ENCODE measurements at places on chromosomes 5 and 9. TPM values are rescaled to one million over a fixed set of nuclear protein-coding genes. Genes with fewer than 3 reads are reported as not detected.

DNA sequence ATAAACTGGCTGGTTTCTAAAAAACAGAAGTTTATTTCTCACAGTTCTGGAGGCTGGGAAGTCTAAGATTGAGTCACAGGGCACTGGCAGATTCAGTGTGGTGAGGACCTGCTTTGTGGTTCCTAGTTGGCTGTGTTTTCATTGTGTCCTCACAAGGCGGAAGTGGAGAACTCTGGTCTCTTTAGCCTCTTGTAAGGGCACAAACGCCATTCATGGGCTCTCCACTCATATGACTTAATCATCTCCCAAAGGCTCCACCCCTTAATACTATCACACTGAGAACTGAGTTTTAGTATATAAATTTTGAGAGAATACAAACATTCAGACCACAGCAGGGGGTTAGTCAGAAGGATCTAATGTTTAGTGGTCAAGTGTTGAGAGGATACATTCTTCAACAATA lies 208.2 kb downstream of the SEC61B start:
- H3K27me3 ChIP-seq, result no peaks in the 10 kb centered on the region
- no peak overlapping the region for H3K4me3 ChIP-seq
- H3K4me1 ChIP-seq, result peaks cover 2% of the 10 kb centered on the region
- no peak overlapping the region for H3K27ac ChIP-seq
- no peak for DNase-seq

Gene ROPN1L
- not detected for polyA plus RNA-seq

Gene AQP7
- polyA plus RNA-seq, result 33.2 TPM

Gene PCDHGA12
- 0.41 TPM for polyA plus RNA-seq

Gene CARD9
- 3.8 TPM for polyA plus RNA-seq

DNA sequence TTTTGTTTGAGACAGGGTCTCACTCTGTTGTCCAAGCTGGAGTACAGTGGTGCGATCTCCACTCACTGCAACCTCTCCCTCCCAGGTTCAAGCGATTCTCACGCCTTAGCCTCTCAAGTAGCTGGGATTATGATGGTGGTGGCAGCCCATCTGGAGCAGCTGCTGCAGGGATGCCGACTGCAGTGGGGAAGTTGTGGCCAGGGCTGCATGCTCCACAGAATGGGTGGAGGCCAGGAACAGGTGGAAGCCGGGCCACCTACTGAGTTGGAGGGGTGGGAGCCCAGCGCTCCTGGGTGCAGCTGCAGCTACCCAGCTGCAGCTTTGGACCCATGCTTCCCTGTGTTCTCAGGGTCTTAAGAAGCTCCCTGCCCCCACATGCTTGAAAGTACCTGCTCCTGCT lies 99.7 kb downstream of the SCAI start:
- no peaks in the 10 kb centered on the region for H3K4me1 ChIP-seq
- H3K36me3 ChIP-seq, result peaks cover 14% of the 10 kb centered on the region
- no peak for DNase-seq
- no peak overlapping the region for H3K27ac ChIP-seq

Gene IFT74
- polyA plus RNA-seq, result 25.5 TPM

DNA sequence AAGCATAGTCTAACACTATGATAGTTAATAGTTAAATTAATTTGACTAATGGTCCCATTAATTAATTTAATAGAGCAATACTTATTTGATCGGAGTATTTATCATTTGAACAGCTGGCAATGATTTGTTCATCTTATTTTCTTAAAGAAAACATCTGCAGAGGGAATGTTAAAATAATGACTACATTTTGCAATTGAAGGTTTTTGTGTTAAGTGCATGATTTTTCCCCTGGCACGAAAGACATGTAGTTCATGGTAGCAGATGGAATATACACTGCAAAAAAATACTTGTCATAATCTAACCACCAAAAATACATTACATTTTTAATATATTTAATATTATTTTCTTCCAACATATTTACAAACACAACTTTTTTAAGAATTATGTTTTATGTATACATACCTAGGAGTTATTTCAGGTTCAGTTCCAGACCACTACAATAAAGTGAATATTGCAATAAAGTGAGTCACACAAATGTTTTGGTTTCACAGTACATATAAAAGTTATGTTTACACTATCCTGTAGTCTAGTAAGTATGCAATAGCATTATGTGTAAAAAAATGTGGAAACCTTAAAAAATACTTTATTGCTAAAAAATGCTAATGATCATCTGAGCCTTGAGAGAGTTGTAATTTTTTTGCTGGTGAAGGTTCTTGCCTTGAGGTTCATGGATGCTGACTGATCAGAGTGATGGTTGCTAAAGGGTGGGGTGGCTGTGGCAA lies 292.6 kb upstream of the DAB2 start:
- H3K27me3 ChIP-seq, result no peaks in the 10 kb centered on the region
- H3K27ac ChIP-seq, result no peak overlapping the region
- H3K4me1 ChIP-seq, result no peaks in the 10 kb centered on the region
- no peak overlapping the region for H3K4me3 ChIP-seq
- DNase-seq, result no peak
- no peaks in the 10 kb centered on the region for H3K36me3 ChIP-seq

GRCh38 chr5:168072665-168073064 lies 218.8 kb upstream of the WWC1 start:
- no peaks in the 10 kb centered on the region for H3K36me3 ChIP-seq
- no peak overlapping the region for H3K27ac ChIP-seq
- DNase-seq, result no peak
- no peaks in the 10 kb centered on the region for H3K4me1 ChIP-seq
- H3K27me3 ChIP-seq, result no peaks in the 10 kb centered on the region
- no peak overlapping the region for H3K4me3 ChIP-seq

Gene SCGB3A1
- polyA plus RNA-seq, result not detected

GRCh38 chr9:92494856-92495255 lies 12.6 kb upstream of the ASPN start:
- no peak for DNase-seq
- H3K4me3 ChIP-seq, result no peak overlapping the region
- H3K36me3 ChIP-seq, result no peaks in the 10 kb centered on the region
- H3K4me1 ChIP-seq, result no peaks in the 10 kb centered on the region

DNA sequence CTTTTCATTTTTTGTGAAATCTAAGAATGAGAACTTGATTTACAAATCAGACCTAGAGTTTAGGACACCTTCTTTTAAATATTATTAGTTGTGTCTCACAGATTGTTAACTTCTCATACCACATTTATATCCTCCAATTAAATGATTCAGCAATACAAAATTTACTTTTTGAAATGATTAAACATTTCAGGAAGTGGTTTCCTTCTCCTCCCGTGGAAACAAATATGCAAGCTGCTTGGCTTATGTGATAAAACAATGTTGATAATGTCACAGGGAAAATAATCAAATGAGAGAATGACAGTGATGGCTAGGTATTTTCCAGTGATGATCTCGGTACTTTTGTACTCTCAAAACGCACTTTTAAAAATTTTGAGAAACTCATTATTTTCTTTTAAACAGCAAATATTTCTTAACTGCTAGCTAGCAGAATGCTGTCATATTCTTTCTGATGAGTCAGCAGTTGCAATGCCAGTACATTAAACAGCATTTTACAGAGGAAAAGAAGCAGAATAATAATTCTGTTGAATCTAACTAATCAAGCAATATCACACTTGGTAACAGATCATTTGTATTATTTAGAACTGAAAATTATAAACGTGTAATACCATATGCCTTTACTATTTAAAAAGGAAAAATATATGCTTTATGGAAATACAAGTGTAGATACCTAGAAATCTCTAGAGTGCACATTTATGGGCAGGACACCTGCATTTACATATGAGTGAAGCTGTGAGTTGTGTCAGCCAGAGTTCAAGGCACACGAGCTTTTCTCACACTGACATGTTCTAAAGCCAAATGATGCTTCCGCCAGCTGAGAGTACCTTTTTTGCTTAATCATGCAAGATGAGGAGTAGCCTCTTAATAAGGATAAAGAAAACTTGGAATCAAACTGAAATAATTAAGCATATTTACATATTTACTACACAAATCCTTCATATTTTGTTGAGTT lies 53.6 kb upstream of the CDH18 start:
- no peak overlapping the region for H3K4me3 ChIP-seq
- H3K36me3 ChIP-seq, result no peaks in the 10 kb centered on the region
- no peaks in the 10 kb centered on the region for H3K4me1 ChIP-seq
- no peaks in the 10 kb centered on the region for H3K27me3 ChIP-seq

Gene SLC6A19
- 199 TPM for polyA plus RNA-seq

DNA sequence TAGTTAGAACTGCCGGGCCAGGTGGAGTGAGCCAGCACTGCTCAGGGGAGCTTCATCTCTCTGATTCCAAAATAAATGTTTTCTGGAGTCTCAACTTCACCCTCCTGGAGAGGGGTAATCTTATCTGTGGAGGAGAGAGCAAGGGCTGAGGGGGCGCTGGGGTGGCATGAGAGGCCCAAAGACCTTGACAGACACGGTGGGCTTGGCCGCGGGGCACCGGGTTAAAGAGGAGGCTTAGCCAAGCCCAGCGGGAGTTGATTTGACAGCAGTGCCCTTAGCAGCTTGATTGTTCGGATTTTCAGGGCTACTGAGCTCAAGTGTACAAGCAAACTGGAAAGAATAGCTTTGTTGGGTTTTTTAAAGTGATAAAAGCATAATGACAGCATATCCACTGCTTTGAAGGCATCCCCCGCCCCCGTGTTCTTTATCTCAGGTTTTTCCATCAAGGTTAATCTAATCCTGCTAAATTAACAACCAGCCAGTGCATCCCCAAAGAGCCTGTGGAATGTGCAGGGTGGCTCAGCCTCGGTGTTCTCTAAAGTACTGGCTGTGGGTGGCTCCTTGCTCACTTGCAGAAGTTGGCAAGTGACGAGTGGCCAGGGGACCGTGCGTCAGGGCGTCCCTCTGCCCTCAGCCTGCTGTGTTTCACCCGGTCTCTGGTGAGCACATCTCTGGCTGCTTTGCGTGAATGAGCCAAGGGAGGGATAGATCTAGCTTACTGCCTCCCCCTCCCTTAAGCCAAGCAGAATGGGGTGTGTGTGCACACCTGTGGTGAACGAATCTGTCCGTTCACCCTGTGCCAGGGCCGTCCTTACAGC lies 5.5 kb downstream of the QRFP start:
- H3K4me3 ChIP-seq, result no peak overlapping the region
- no peak overlapping the region for H3K27ac ChIP-seq
- no peaks in the 10 kb centered on the region for H3K4me1 ChIP-seq
- peaks cover 8% of the 10 kb centered on the region for H3K36me3 ChIP-seq
- no peaks in the 10 kb centered on the region for H3K27me3 ChIP-seq

GRCh38 chr5:177403792-177404640 lies 3.6 kb upstream of the PFN3 start:
- H3K36me3 ChIP-seq, result no peaks in the 10 kb centered on the region
- H3K27me3 ChIP-seq, result no peaks in the 10 kb centered on the region
- H3K4me3 ChIP-seq, result peak overlapping the region; percentile 43
- peak; percentile 88 for DNase-seq

GRCh38 chr5:149546974-149547373 lies 4.3 kb downstream of the CSNK1A1 start:
- no peaks in the 10 kb centered on the region for H3K27me3 ChIP-seq
- peaks cover 11% of the 10 kb centered on the region for H3K36me3 ChIP-seq
- peaks cover 21% of the 10 kb centered on the region for H3K4me1 ChIP-seq
- no peak overlapping the region for H3K4me3 ChIP-seq

DNA sequence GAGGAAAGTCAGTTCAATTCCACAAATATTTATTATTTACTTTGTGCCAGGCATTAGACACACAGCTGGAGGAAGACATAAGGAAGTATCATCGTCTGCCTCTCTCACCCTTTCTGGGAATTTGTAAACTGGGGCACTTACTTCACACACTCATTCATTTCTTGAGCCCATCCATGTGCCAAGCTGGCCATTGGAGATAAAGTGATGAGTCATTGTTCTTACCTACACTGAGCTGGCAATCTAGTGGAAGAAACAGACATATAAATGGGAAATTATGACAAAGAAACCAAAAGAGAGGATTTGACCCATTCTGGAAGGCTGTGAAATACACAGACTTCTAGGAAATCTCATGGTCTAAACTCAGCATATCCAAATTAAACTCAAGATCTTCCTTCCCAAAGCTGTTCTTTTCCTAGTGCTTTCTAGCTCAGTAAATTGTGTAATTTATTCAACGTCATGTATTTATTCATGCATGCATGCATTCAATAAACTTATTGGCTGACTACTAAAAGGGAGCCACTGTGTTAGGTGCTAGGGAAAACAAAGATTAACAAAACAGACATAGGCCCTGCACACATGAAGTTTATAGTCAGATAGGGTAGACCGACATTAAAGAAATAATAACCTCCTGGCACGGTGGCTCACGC lies 65.3 kb downstream of the SH3RF2 start:
- H3K36me3 ChIP-seq, result peaks cover 7% of the 10 kb centered on the region
- no peak overlapping the region for H3K27ac ChIP-seq
- no peaks in the 10 kb centered on the region for H3K27me3 ChIP-seq
- no peak for DNase-seq

Gene SLC36A3
- polyA plus RNA-seq, result not detected

DNA sequence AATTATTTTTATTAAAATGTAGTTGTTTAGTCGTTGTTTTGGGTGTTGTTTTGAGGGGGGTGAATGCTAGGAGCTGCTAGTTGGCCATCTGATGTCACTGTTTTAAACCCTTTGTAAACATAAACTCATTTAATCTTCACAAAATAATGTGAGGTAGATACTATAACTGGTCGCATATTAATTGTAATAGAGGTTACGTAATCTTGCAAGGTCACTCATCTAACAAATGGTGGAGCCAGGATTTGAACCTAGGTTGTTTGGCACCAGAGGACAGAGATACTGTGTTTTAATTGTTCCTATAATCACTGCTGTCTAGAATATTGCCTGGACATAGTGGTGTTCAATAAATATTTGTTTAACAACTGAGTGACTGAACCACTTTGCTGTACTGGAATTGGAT lies 54.4 kb downstream of the LRRTM2 start:
- no peak overlapping the region for H3K27ac ChIP-seq
- H3K4me1 ChIP-seq, result no peaks in the 10 kb centered on the region
- H3K36me3 ChIP-seq, result no peaks in the 10 kb centered on the region
- no peak for DNase-seq
- no peak overlapping the region for H3K4me3 ChIP-seq

- no peaks in the 10 kb centered on the region for H3K36me3 ChIP-seq
- H3K4me1 ChIP-seq, result peaks cover 11% of the 10 kb centered on the region
- H3K4me3 ChIP-seq, result no peak overlapping the region
- no peak overlapping the region for H3K27ac ChIP-seq
Observed at GRCh38 chr5:34014626-34015025, 6.8 kb upstream of the AMACR start.

- no peaks in the 10 kb centered on the region for H3K4me1 ChIP-seq
- H3K27ac ChIP-seq, result no peak overlapping the region
- H3K36me3 ChIP-seq, result no peaks in the 10 kb centered on the region
- no peak overlapping the region for H3K4me3 ChIP-seq
- DNase-seq, result peak; percentile 16
- H3K27me3 ChIP-seq, result no peaks in the 10 kb centered on the region
Observed at GRCh38 chr5:111461255-111461671, 51.1 kb downstream of the STARD4 start.

GRCh38 chr9:92446536-92446935 lies 22.3 kb upstream of the OMD start:
- no peak overlapping the region for H3K27ac ChIP-seq
- no peaks in the 10 kb centered on the region for H3K27me3 ChIP-seq
- no peaks in the 10 kb centered on the region for H3K4me1 ChIP-seq
- no peak overlapping the region for H3K4me3 ChIP-seq
- no peak for DNase-seq
- H3K36me3 ChIP-seq, result no peaks in the 10 kb centered on the region
